Activated CD8-positive, alpha-beta memory T cell treated with anti-CD3 and anti-CD28 coated beads, Interleukin-2, amount 10 ng/mL, durations not matched to agents 7 days and 5 days (primary cell): ENCODE measurements at places on chromosomes 7 and 10.

GRCh38 chr7:55185941-55186609 is 167.3 kb downstream of the EGFR start:
- DNase-seq, result peak; percentile 39

- no peak for DNase-seq
These were observed 106.2 kb downstream of the RTKN2 start for GRCh38 chr10:62162261-62162981.

DNA sequence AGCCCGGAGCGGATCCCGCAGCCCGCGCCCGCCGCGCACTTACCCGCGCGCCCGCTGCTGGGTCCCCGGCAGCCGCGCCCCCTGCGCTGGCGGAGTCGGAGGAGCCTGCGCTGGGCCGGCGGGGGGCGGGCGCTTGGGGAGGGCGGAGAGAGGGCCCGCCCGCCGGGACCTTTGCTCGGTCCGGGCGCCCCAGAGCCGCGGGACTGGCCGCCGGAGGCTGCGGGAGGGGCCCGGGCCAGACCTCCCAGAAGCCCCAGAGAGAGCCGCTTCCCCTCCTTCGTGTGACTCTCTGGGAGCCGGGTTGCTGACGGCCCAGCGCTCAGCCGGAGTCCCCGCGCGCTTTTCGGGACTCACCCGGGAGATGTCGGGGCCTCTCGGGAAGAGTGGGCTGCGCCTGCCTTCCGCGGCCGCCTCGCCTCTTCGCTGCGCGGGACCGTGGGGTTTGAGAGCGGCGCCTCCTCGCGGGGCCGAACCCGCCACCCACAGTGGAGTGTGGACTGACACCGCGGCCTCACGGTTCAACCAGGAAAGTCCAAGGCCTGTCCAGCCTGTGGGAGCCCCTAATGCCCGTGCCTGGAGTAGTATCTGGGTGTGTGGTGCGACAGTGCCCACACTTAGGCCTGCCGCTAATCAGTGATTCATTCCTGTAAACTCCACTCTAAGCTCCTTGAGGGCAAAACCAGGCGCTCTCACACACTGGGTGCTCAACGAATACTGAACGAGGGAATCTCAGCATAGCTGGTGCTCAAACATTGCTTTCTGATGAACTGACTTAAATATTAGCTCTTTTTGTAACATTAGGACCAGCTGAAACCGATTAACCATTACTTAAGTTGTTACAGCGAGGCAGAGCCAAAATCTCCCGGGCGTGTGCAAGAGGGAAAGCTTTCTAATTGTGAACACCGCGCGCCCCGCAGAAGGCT is at the start of gene GSDME:
TSS of gene GSDME (minus strand) at position 112 of the 923 bp plus-strand sequence. CDS start 7,690 bp downstream, outside the sequence.
- no peak for DNase-seq

DNA sequence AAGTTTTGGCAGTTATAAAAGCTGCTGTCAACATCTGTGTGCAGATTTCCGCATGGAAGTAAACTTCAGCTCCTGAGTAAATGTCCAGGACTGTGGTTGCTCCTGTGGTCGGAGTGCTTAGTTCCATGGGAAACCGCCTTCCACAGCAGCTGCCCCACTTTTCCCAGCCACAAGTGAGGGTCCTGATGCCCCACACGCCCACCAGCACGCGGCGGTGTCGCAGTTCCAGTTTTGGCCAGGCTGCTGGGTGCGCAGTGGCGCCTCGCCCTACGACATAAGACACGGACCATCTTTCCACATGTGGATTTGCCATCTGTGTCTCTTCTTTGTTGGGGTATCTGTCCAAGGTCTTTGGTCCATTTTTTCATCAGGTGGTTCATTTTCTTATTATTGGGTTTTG is 167.1 kb downstream of the DIP2C start:
- no peak for DNase-seq

- DNase-seq, result no peak
These were observed 9.2 kb downstream of the DNA2 start for GRCh38 chr10:68462536-68462935.

GRCh38 chr7:6653071-6654003 is 16.2 kb downstream of the ZNF316 start:
- no peak for DNase-seq

DNA sequence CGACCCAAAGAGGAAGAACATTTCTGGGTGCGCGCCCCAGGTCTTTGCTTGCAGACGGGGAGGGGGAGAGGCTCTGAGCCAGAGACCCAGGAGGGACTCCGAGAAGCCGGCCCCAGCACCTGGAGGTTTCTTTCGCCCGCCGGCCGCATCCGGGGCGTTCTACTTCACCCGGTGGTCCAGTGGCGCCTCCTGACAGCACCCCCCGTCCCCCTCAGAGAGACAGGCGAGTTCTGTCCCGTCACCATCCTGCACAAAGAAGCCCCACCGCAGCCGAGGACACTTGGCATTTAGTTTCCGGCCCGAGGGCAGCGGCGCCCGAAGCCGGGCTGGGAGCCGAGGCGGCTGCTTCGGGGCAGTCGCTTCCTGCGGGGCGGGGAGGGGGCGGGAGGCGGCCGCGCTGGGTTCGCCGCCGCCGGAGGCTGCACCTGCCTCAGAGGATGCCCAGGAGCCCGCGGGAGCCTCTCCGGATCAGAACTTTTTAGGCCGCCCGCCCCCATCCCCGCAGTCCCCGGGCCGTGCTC is at the start of gene TMEM178B:
TSS of gene TMEM178B (plus strand) at position 424 of the 521 bp plus-strand sequence.
- DNase-seq, result peak; percentile 44

GRCh38 chr7:134034652-134035051 is 92.5 kb upstream of the LRGUK start:
- DNase-seq, result no peak

- no peak for DNase-seq
These were observed 92.4 kb downstream of the KIF20B start for GRCh38 chr10:89793649-89794254.

- no peak for DNase-seq
These were observed 100.7 kb downstream of the CDK6 start for GRCh38 chr7:92735707-92736106.

- no peak for DNase-seq
These were observed 173.4 kb upstream of the KLF14 start for GRCh38 chr7:130907439-130907838.

DNA sequence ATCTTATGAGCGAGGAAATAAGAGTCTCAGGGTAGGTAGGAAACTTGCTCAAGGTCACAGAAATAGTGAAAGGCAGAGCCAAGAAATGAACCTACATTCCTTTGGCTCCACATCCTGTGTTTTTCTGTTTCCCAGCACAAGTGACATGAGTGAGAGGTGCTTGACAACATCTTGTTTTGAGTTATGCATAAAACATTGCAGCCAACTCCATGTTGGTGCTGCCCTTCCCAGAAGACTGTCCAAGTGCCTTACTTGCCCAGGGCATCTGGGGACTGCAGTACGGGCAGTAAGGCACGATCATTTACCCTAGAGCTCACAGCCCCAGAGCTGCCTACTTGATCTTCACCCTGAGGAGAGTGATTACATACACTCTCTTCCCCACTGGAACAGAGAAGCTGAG is 148.8 kb downstream of the NOC3L start:
- no peak for DNase-seq

- no peak for DNase-seq
These were observed 180.2 kb downstream of the FRMD4A start for GRCh38 chr10:14150526-14150925.

GRCh38 chr10:98101366-98101765 is 33.1 kb upstream of the R3HCC1L start:
- DNase-seq, result no peak

- DNase-seq, result no peak
These were observed 441.0 kb upstream of the NPVF start for GRCh38 chr7:25669281-25669781.

DNA sequence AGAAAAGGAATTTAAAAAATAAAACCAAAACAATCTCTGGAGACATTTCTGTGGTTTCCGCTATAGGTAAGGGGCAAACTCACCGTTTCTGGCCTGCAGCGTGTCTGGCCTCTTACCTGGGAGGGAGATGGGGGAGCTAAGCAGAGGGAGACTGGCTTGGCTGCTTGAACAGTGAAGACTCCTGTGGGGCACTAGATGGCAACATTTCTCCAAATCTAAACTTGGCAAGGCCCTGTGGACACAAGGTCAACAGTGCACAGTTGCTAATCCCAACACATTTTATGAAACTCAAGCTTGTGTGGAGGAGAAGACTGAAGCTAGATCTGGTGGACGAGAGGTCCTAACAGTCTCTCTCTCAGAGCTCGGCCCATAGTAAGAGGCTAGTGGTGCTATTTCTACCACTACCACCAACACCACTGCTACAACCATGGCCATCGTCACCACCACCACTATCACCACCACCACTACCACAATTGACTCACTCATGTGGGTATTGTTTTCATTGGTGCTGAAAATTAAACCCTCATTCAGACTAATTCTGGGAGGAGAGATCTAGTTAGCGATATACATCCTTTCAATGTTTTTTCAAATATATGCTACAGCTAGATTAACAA is 28.4 kb upstream of the CDHR3 start:
- DNase-seq, result no peak

- DNase-seq, result no peak
These were observed 59.6 kb downstream of the HDAC9 start for GRCh38 chr7:18555120-18555519.

DNA sequence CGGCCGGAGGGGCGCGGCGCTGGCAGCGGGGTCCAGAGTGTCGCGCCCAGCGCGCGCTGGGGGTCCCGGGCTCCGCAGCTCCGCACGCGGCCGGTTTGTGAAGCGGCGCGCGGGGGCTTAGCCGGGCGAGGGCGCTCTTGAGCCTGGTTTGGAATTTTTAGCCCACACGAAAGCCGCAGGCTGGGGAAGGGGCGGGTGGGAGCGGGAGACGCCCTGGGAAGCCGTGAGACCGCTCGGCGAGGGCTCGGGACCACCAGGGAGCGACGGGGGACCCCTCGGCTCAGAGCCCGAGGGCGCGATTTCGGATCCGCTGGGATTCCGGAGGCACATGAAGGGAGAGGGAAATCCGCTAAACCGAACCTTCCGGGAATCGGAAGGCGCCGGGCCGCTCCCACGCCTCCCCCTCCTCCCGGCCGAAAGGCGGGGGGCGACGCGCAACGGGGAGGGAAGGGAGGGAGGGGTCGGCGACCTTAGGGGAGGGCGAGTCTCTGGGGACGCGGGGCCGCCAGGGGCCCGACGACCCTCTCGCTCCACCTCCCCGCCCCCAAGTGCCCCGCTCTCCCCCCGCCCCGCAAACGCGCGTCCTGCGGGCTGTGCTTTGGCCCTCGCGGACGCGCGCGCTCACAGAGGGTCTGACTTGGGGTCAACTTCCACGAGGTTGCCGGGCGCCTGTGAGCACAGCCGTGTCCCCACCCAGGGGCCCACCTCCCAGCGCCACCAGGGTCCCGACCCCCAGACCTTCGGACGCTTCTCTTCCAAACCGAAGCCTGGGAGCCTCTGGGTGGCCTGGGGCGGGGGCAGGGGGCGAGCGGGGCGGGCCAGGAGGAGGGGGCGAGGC is 5.1 kb upstream of the ELFN1 start:
- DNase-seq, result no peak

DNA sequence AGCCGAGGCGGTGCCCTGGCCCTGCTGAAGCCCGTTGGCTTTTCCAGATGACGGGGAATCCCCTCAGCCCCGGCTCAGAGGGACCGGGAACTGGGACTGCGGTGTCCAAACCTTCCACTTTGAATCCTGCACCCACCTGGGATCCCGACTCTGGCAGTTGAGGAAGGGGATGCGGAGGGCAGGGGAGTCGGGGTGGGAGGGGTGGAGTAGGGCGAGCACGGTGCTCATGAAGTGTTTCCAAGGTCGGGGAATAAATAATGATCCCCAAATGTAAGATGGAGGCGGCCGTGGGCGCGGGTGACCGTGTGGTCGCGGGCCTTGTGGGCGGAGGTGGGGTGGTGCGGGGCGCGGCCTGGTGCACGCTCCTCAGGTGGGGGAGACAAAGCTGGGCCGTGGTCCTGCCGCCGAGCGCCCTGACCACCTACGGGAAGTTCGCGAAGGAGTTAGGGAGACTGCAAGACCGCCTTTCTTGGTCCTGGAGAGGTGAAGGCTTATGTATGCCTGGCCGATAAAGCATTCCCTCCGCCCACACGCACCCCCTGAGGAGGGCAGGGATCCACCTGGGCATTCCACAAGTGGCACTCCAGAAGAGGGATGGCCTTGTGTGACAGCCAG is 1.4 kb downstream of the MTURN start:
- DNase-seq, result no peak

GRCh38 chr10:23314835-23315239 is 29.8 kb downstream of the C10orf67 start:
- peak; percentile 49 for DNase-seq

GRCh38 chr10:78222096-78222790 is 188.6 kb downstream of the RPS24 start:
- DNase-seq, result no peak

DNA sequence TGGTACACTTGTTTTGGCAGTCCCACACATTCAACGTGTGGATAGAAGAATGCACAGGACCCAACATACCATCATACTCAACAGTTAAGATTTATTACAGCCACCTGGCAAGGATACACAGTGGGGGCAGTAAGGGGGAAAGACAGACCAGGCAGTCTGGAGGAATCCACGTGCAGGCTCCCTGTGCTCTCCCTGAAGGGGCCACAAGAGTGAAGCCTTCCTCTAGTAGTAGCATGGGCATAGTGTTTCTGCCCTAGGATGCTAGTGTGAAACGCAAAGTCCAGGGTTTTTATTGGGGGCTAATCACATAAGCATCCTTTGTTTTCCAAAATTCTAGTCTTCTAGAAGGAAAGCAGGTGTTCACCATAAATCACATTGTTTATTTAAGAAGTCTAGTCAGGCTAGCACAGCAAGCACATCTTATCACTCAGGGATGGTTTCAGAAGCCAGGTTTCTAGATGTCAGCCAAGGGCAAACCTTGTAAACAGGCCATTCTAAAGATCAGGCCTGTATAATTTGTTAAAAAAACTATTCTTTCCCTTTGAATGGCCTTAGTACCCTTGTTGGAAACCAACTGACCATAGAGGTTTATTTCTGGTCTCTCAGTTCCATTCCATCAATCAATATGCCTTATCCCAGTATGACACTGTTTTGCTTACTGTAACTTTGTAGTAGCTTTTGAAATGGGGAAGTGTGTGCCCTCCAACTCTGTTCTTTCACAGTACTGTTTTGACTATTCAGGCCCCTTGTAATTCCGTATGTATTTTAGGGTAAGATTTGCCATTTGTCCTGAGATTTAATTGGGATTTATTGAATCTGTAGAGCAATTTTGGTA is 12.4 kb upstream of the TFAM start:
- DNase-seq, result no peak

DNA sequence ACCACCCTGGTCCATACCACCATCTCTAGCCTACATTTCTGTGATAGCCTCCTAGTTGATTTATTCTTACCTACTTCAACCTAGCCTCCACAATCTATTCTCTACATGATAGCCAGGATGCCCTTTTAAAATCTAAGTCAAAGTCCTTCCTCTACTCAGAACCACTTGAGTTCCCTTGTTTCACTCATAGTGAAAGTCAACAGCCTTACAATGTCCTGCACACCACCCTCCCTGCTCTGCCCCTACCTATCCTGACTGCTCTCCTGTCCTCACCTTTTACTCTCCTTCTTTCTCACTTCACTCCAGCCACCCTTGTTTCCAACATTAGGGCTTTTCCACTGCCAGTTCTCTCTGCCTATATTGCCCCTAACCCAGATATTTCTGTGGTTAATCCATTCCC is 146.7 kb downstream of the GRM3 start:
- DNase-seq, result no peak
